ENCODE measurements at places on chromosomes 7 and 10. TPM values are rescaled to one million over a fixed set of nuclear protein-coding genes. Genes with fewer than 3 reads are reported as not detected.

DNA sequence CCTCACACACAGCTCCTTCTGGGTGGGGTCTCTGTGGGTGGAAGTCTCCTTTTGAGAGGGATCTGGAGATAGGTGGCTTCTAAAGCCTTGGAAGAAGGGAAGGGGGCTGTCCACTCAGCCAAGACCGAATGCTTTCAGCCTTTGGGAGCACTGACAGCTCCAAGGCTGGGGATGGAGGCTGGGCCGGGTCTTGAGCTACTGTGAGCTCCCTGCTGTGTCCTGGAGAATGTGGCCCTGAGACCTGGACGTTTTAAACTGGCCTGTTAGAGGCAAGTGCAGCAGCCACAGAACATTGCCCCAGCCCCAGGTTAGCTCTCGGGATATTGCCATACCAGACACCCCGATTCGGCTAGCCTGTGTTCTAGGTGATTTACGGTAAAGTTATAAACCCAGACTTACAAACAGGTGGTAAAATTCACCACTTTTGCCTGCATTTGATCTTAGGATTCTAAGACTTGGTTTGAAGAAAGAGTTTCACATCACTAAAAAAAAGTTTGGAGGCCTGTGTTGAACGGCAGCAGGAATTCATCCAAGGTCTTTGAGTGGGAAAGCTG, 548.5 kb upstream of the FOXK1 start:
- DNase-seq = no peak

DNA sequence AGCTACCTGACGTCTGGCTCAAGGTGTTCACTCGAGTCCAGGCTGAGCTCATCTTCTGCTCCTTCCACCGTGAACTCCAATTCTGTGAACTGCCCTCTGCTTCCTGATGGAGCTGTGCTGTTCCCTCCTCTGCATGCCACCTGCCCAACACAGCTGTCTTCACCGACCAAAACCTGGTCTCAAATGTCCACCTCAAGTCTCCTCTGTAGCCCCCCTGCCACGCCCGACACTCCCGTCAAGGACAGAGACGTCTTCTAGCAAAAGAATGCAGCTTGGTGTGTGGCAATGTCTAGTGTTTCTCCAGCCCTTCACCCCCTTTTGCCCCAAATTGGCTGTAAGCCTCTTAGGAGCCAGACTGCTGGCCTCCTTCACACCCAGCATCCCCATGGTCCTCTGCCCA, 305.1 kb downstream of the DNAJB6 start:
- DNase-seq = no peak

- no peak for DNase-seq
Observed at GRCh38 chr7:8601121-8601520, 167.7 kb downstream of the NXPH1 start.

Gene VWA2
- not detected for total RNA-seq

- no peak for DNase-seq
Observed at GRCh38 chr7:158025686-158026600, 561.7 kb downstream of the PTPRN2 start.

DNA sequence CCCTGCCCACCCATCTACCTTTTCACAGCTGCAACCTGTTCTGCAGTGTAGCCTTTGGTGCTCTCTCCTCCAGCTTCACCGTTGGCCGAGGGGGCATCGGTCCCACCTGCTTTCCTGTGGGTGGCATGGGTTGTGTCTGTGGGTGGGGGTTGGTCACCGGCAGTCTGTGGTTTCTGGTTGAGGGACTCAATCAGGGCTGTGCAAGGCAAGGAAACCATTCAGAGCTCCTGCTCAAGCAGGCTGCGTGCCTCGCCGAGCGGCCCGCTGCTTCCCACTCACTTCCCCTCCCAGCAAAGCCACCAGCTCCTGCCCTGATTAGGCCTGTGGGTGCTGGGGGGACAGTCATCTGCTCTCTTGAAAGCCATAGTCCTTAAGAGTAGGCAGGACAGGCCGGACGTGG, 9.8 kb downstream of the DNAJB12 start:
- no peak for DNase-seq

DNA sequence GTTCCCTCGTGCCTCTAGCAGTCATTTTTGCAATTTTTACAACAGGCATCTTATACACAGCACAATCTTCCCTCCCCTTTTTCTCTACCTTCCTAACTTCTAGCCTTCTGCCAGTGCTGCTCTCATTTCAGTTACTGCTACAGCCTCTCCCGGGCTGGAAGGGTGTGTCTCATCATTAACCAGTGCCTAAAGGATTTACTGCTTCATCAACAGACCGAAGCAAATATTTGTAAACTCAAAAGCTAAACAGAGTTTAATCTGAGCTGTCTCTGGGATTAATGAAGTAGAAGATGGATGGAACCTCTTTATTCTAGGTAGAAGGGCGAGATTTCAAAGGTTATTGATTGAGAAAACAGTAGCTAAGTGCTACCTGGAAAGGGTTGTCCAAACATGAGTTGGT, 94.3 kb downstream of the PRPF18 start:
- DNase-seq = no peak

GRCh38 chr10:78862328-78862640, 206.5 kb upstream of the ZMIZ1 start:
- no peak for DNase-seq

- DNase-seq = no peak
Observed at GRCh38 chr10:60303778-60304177, 85.9 kb downstream of the ANK3 start.

- no peak for DNase-seq
Observed at GRCh38 chr7:80385508-80385907, 126.4 kb downstream of the GNAT3 start.

DNA sequence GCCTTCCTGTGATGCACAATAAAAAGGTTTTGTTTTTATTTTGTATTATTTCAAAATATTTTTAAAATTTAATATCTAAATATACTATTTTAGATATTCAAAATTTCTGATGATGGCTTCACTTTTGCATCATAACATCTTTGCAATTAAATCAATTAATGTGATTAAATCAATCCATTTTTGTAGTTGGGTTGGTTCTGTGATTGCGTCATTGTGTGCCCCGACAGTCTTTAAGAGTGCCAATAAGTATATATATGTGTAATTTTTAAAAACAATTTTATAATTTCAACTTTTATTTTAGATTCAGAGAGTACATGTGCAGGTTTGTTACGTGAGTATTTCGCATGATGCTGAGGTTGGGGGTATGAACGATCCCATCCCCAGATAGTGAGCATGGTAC, 70.5 kb downstream of the SEPTIN14 start:
- DNase-seq = no peak

Gene TEX36
- not detected for total RNA-seq

Gene PNLIPRP1
- total RNA-seq = not detected

DNA sequence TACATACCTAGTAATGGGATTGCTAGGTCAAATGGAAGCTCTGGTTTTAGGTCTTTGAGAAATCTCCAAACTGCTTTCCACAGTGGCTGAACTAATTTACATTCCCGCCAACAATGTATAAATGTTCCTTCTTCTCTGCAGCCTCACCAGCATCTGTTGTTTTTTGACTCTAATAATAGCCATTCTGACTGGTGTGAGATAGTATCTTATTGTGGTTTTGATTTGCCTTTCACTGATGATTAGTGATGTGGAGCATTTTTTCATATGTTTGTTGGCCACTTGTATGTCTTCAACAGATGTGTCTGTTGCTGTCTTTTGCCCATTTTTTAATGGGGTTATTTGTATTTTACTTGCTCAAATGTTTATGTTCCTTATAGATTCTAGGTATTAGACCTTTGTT, 675.5 kb downstream of the SUGCT start:
- no peak for DNase-seq

Gene RSPH10B2
- not detected for total RNA-seq

Gene EZH2
- total RNA-seq = 30.6 TPM

DNA sequence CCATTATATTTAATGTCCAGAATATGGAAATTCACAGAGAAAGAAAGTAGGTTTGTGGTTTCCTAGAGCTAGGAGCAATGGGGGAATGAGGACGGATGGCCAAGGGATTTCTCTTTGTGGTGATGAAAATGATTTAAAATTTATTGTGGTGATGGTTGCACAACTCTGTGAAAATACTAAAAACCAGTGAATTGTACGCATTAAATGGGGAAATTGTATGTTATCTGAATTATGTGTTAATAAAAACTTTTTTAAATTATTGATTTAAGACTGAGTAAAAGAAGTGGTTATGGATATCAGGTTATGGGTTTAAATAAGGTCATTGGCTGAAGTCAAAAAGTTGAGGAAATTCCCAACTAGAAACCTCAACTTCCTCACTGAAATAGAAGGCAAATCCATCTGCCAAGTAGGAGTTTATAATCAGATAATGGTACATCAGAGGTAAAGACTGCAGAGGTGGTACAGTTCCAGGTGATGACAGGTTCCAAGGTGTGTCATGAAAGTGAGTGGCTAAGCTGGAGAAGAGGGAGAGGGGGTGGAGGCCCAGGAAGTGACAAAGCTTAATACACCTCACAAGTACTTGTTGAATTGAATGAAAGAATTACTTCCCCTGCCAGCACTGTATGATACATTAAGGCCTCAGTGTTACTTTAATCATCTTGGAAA, 68.9 kb upstream of the CCDC71L start:
- DNase-seq = no peak

GRCh38 chr7:7475601-7476000, 60.1 kb downstream of the COL28A1 start:
- DNase-seq = no peak

Gene ANKRD26
- total RNA-seq = 6.9 TPM

Gene CTAGE6
- total RNA-seq = not detected

Gene PLEKHS1
- total RNA-seq = 0.80 TPM

DNA sequence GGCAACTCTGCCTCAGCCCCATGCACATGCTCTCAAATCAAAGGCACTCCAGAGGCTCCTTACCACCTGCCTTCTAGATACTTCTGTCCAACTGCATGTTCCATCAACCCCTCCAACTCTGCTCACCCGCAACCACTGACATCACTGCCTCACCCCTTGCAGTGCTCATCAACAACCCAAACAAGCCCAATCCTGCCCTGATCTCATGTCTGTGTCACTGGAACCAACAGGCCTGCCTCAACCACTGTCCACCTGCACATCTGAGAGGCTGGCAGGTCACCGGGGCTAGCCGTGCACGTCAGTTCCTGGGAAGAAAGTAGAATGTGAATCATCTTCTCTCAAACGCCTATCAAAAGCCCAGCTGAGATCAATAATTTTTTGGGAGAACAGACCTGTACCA, 33.3 kb downstream of the CTBP2 start:
- DNase-seq = no peak

DNA sequence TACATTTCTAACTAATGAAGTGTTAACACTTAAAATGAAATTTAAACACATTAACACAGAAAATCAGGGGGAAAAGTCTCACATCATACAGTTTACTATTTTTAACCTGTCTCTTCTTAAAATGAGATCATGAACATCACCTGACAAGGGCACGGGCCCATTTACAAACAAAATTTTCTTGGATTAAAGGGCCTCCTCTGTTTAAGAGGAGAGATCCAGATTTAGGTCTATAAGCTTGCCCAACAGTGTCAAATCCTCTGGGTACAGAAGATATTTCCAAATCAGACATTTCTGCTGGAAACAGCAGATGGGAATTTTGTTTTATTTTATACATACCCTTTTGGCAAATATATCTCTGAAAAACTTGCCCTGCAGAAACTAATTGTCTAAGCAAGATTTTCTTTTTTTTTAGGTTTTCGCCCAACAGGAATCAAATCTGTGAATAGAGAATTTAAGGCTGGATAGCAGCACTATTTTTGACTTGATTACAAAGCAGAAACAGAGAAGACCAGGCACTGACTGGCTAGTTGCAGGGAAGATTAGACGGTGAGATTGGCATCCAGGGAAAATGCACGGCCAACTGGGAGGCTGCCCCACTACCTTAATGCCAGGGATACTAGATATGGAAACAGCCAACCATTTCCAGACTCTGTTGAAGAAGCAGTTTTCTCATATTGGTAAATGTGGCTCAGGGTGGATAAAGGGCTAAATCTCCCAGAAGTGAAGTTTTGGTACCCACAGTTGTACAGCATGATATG, 173.4 kb downstream of the LRRN3 start:
- no peak for DNase-seq

Gene HOXA7
- 2.2 TPM for total RNA-seq

Gene OPN4
- 0.02 TPM for total RNA-seq

Gene LRMDA
- not detected for total RNA-seq

- DNase-seq = no peak
Observed at GRCh38 chr7:149440222-149440621, 20.6 kb downstream of the ZNF777 start.
